ENCODE measurements at places on chromosomes 3 and 15. TPM values are rescaled to one million over a fixed set of nuclear protein-coding genes. Genes with fewer than 3 reads are reported as not detected.

The MAGEL2 gene
- not detected for total RNA-seq

The DNAH12 gene
- 0.23 TPM for total RNA-seq

DNA sequence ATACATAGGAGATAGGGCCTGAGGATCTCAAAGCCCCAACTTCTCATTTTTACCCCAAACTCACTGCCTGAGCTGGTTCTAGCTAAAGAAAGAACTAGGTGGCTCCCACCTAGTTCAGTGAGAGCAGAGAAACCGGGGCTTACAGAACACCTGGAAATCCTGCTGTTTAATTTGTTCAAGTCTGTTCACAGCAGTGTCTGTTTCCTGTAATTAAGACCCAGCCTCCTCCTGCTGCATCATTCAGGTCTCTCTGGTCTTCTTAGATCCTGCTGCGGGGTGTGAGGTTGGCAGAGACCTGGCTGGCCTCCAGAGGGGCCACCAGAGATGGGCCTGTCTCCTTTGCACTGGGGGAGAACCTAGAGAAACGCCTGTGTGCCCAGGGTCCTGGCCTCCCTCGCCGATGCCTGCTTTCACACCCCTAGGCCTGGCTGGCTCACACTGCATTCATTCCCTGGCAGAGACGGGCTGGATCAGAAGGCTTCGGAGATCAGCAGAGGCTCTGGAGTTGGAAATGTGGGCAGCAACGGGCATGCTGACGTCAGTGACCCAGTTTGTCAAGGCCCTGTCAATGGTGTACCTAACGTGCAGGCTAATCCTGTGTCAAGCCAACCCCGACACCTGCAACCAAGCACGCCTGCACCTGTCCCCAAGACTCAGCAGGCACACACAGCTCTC lies 4.9 kb upstream of the CHRNA3 start:
- H3K4me1 ChIP-seq = no peaks in the 10 kb centered on the region
- no peak for DNase-seq

DNA sequence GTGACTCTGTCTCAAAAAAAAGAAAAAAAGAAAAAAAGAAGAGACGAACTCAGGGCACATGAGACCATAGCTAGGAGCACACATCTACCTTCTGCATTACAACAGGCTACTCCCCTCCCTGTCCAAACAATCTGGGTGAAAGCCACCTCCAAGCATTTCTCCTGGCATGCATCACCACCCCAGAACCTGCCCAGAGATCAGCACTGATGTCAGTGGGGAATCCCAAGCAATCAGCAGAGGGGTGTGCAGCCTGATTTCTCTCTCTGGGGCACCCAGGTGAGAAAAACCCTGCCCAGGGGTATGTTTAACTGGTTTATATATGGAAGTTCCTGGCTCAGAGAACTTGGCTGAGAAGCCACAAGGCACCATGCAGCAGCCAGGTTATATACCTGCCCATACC lies 59.4 kb downstream of the CDC25A start:
- no peak overlapping the region for H3K27ac ChIP-seq
- no peak for DNase-seq
- H3K4me3 ChIP-seq = no peak overlapping the region
- no peaks in the 10 kb centered on the region for H3K36me3 ChIP-seq
- H3K27me3 ChIP-seq = no peaks in the 10 kb centered on the region
- no peaks in the 10 kb centered on the region for H3K4me1 ChIP-seq

- H3K4me1 ChIP-seq = no peaks in the 10 kb centered on the region
- H3K4me3 ChIP-seq = no peak overlapping the region
- no peaks in the 10 kb centered on the region for H3K27me3 ChIP-seq
- H3K27ac ChIP-seq = no peak overlapping the region
Observed at GRCh38 chr3:3782457-3782856, 16.8 kb upstream of the LRRN1 start.

DNA sequence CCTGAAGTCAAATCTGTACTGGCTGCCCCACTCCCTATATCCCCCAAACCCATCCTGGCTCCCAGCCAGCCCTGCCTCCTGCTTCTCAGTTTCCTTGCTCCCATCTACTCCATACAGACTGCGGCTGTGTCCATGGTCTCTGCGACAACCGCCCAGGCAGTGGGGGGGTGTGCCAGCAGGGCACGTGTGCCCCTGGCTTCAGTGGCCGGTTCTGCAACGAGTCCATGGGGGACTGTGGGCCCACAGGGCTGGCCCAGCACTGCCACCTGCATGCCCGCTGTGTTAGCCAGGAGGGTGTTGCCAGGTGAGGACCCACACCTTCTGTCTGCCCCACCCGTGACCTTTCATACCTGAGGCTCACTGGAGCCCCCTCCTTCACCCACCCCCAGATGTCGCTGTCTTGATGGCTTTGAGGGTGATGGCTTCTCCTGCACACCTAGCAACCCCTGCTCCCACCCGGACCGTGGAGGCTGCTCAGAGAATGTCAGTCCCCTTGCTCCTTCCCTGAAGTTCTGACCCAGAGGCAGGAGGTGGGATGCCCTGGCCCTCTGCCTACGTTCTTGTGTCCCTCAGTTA lies 14.7 kb downstream of the STAB1 start:
- no peak overlapping the region for H3K4me3 ChIP-seq

GRCh38 chr3:4748127-4748526 lies 231.1 kb upstream of the BHLHE40 start:
- DNase-seq = no peak
- no peaks in the 10 kb centered on the region for H3K27me3 ChIP-seq

- no peak for DNase-seq
- no peak overlapping the region for H3K4me3 ChIP-seq
Observed at GRCh38 chr3:172232579-172233212, 193.3 kb downstream of the FNDC3B start.

- H3K27ac ChIP-seq = no peak overlapping the region
- no peak for DNase-seq
- H3K36me3 ChIP-seq = no peaks in the 10 kb centered on the region
- H3K4me3 ChIP-seq = no peak overlapping the region
- H3K27me3 ChIP-seq = peaks cover 19% of the 10 kb centered on the region
Observed at GRCh38 chr3:58683466-58683865, 16.9 kb upstream of the FAM3D start.

DNA sequence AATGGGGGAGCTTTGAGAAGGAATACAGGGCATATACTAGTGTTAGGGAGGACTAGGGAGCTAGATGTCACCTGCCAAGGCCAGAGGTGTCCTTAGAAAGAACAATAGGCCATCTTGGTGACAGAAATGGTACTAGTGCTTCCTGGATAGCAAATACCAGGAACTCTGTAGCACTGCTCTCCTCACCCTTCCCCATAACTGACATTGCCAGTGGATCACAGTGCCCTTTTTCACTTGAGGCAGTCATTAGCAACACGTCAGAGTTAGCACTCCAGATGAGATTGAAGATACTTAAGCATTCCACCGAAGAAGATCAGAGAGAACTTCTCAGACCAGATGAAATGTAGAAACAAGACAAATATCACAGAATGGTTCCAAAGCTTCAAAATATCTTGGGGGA lies 103.1 kb upstream of the PDZRN3 start:
- H3K27me3 ChIP-seq = no peaks in the 10 kb centered on the region
- no peak overlapping the region for H3K27ac ChIP-seq
- no peaks in the 10 kb centered on the region for H3K4me1 ChIP-seq
- H3K36me3 ChIP-seq = no peaks in the 10 kb centered on the region

GRCh38 chr3:14238356-14238755 lies 59.7 kb downstream of the LSM3 start:
- no peak for DNase-seq
- no peak overlapping the region for H3K4me3 ChIP-seq
- no peaks in the 10 kb centered on the region for H3K36me3 ChIP-seq
- no peak overlapping the region for H3K27ac ChIP-seq
- no peaks in the 10 kb centered on the region for H3K27me3 ChIP-seq

DNA sequence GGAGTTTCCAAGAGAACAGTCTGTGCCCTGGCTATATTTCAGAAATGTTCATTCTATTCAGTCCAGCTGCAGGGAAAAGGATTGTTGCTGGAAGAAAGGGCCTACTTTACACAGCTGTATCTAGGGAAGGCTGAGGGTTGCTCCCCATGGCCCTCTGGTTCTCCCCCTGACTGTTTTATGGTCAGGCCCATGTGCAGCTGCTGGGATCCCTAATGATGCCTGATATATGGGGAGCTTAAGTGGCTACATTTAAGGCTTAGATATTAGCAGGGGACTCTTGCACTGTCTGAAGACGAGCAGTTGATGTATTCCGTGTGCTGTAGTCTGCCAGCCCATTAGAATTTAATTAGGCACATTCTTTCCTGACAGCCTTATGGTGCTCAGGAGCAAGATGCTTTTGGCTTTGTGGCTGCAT lies 72.0 kb downstream of the FAM43A start:
- H3K27me3 ChIP-seq = peaks cover 26% of the 10 kb centered on the region
- DNase-seq = no peak
- no peak overlapping the region for H3K4me3 ChIP-seq
- H3K4me1 ChIP-seq = no peaks in the 10 kb centered on the region

DNA sequence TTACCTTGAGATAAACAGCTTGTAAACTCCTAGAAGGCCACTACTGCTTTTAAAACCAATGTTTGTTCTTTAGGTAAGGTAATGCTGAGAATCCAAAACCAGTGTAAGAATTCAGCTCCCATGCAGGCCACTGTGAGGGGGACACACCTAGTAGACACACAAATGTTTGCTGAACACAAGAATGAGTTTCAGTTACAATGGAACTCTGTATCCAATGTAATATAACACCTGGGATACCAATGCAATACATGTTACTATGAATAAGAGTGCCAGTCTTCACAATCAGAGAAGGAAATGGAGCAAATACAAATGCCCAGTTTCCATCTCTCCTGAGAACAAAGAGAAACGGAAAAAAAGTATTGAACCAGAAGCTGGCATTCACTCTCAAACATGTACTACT lies 65.9 kb downstream of the IGF2BP2 start:
- H3K4me3 ChIP-seq = no peak overlapping the region
- H3K27me3 ChIP-seq = no peaks in the 10 kb centered on the region
- no peaks in the 10 kb centered on the region for H3K4me1 ChIP-seq
- no peaks in the 10 kb centered on the region for H3K36me3 ChIP-seq

DNA sequence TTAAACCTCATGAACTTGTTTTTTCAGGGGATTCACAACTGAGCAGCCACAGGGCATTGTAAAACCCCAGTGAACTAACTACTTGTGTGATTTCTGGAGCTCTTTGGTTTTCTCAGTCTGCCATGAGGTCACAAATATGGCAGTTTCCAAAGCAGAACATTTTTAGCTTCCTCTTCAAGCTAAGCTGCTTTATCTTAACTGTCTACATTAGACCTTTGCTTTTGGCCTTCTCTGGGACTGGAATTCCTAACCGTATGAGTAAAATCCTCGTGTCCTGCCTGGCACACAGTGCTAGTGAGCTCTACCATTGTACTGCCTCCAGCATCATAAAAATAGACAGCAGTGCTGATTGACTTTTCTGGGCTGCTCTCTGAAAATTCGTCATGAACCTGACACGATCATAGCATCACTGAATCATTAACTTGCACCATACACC lies 22.1 kb downstream of the CDIN1 start:
- no peak for DNase-seq
- no peak overlapping the region for H3K27ac ChIP-seq
- H3K36me3 ChIP-seq = no peaks in the 10 kb centered on the region
- H3K27me3 ChIP-seq = no peaks in the 10 kb centered on the region
- H3K4me1 ChIP-seq = no peaks in the 10 kb centered on the region

All from T-cell (primary cell).